ENCODE measurements at places on chromosomes 6 and 20.

DNA sequence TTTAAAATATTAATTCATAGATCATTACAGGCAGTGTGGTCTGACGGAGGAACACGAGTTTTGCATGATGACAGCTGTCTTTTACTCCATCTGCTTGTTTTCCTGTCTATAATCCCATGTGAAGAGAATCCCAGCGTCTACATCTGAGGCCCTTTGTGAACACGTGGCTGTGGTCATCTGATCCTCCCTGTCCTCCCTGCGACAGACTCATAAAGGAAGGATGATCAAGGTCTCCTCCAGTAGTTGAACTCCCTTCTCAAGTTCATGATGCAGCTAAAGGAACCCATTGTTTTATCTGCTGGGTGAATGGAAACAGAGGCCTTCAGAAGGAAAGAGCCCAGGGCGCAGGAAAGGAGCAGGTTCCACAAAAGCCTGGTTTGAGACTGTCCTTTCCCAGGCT is 435.8 kb upstream of the JARID2 start:
- H3K36me3 ChIP-seq, result no peaks in the 10 kb centered on the region
- no peak overlapping the region for H3K27ac ChIP-seq
- no peak for DNase-seq
- H3K4me1 ChIP-seq, result peaks cover 2% of the 10 kb centered on the region

DNA sequence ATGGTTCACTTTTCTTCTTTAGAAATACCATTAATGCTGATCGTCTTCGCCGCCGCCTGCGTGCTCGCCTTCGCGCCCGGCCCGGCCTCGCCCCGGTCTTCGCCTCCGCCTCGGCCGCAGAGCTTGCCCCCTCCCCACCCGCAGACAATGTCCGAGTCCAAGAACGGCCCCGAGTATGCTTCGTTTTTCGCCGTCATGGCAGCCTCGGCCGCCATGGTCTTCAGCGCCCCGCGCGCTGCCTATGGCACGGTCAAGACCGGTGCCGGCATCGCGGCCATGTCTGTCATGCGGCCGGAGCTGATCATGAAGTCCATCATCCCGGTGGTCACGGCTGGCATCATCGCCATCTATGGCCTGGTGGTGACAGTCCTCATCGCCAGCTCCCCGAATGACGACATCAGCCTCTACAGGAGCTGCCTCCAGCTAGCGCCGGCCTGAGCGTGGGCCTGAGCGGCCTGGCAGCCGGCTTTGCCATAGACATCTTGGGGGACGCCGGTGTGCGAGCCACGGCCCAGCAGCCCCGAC is 4.8 kb upstream of the PRPH2 start:
- peak overlapping the region; percentile 76 for H3K27ac ChIP-seq
- H3K27me3 ChIP-seq, result no peaks in the 10 kb centered on the region

DNA sequence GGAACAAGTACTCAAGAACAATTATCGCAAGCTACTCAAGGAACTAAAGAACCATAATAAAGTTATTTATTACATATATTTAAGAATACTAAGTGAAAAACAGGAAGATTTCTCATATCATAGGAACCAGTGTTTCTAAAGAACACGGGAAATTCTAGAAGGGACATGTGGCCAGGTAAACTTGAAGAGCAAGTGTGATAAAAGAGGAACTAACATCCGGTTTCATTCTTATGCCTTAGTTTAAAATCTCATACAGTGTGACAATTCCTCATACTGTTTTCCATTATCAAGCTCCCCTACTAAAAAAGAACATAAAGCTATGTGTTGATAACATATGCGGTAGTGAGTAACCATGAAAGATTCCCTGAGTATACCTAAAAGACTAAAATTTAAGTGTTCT is 163.5 kb upstream of the SHLD1 start:
- H3K36me3 ChIP-seq, result peaks cover 36% of the 10 kb centered on the region
- no peak for DNase-seq
- H3K4me1 ChIP-seq, result no peaks in the 10 kb centered on the region
- H3K4me3 ChIP-seq, result no peak overlapping the region
- no peak overlapping the region for H3K27ac ChIP-seq
- H3K27me3 ChIP-seq, result no peaks in the 10 kb centered on the region

DNA sequence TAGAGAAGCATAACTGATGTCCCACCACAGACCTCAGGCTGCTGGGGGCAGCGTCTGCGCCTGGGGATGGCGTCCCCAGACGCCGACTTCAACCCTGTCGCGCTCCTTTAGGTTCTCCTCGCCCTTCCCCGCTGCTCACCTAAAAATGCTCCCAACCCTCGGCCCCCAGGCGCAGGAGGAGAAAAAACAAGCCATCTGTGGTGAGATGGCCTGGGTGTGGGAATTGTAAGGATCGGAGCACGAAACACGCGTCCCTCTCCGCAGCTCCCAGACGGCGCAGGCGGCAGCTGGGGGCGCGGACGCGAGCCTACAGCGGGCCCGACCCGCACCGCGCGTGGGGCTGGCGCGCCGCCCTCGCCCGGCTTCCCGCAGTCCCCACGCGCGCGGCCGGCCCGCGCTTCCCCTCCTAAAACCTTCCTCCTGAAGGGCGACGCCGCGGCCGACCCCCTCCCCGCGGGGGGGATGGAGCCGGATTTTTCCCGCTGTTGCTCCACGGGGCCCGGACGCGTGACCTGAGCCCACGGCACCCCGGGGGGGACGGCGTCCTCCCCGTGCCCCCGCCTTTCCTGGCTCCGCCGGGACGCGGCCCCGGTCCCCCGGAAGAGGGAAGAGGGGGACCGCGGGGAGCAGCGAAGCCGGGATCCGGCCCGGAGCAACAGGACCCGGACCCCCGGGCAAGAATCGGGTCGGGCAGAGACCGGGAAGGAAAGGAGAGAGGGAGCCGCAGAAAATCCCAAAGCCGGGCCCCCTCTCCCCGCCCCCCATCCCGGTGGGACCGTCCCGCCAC is 611 bp downstream of the EPB41L2 start:
- peak; percentile 69 for DNase-seq
- no peaks in the 10 kb centered on the region for H3K4me1 ChIP-seq

DNA sequence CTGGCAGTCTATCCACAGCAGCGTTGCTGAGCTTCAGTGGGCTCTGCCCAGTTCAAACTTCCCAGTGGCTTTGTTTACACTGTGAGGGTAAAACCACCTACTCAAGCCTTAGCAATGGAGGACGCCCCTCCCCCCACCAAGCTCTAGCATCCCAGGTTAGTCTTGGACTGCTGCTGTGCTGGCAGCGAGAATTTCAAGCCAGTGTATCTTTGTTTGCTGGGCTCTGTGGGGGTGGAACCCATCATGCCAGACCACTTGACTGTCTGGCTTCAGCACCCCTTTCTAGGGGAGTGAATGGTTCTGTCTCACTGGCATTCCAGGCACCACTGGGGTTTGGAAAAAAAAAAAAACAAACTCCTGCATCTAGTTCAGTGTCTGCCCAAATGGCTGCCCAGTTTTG is 249.7 kb upstream of the SYNCRIP start:
- H3K4me3 ChIP-seq, result no peak overlapping the region
- H3K36me3 ChIP-seq, result no peaks in the 10 kb centered on the region
- DNase-seq, result no peak
- H3K27ac ChIP-seq, result no peak overlapping the region
- no peaks in the 10 kb centered on the region for H3K4me1 ChIP-seq

DNA sequence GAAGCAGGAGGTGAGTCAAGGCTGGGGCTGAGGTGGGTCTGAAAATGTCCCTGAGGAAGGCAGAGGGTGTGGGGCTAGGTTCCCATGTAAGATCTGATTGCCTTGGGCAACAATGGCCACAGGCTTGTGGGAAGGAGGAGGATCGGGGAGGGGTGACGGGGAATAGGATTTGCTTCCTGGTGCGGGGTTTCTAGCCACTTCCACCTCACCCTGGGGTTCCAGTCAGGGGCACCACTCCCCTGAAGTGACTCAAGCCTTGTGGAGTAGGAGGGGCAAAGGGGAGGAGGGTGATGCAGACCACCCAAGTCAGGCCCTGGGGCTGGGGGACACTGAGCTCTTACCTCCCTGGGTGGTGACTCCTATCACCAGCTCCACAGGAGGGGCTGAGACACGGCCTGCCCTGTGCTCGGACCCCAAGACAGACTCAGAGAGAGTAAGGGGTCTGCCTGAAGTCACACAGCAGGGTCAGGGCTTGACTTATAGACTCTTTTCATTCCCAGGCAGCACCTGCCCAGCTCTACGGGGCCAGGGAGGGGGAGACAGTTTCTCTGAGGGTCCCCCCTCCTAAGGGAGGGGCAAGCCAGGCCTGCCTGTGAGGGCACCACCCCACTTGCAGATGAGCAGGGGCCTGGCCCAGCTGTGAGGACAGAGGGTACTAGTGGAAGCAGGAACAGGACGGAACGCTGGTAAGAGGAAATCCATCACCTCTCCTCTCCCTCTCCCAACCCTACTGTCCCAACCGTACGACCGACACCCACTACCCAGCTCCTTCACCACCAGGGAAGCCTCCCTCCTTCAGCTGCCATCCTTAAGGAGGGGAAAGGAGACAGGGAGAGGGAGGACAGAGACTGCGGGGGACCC is 12.4 kb upstream of the SPDEF start:
- no peak overlapping the region for H3K4me3 ChIP-seq
- no peak for DNase-seq

GRCh38 chr6:87829622-87830121 is 127.6 kb upstream of the AKIRIN2 start:
- no peak for DNase-seq
- no peaks in the 10 kb centered on the region for H3K4me1 ChIP-seq
- no peak overlapping the region for H3K27ac ChIP-seq
- no peaks in the 10 kb centered on the region for H3K27me3 ChIP-seq
- no peak overlapping the region for H3K4me3 ChIP-seq
- H3K36me3 ChIP-seq, result no peaks in the 10 kb centered on the region

DNA sequence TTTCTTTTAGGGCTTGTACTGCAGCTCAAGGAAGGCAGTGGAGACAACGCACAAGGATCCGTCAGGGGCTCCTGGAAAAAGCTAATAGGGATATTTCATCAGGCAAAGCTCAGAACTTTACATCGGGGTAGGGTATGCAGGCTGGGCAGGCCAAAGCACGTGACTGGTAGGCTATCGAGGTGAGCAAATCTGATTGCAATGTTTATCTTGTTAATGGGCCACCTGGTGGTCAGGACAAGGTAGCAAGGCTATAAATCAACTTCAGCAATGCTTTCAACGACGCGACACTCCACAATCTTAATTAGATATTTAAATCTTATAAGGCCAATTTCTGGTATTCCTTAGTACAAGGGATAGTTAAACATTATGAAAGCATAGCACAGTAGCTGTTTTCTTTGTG is 1302.8 kb upstream of the EYS start:
- H3K36me3 ChIP-seq, result no peaks in the 10 kb centered on the region
- H3K4me1 ChIP-seq, result no peaks in the 10 kb centered on the region
- no peak overlapping the region for H3K4me3 ChIP-seq
- no peaks in the 10 kb centered on the region for H3K27me3 ChIP-seq

GRCh38 chr6:163008186-163008585 is 280.4 kb downstream of the PACRG start:
- H3K4me3 ChIP-seq, result no peak overlapping the region
- no peak for DNase-seq
- H3K4me1 ChIP-seq, result no peaks in the 10 kb centered on the region
- no peak overlapping the region for H3K27ac ChIP-seq
- H3K27me3 ChIP-seq, result no peaks in the 10 kb centered on the region

DNA sequence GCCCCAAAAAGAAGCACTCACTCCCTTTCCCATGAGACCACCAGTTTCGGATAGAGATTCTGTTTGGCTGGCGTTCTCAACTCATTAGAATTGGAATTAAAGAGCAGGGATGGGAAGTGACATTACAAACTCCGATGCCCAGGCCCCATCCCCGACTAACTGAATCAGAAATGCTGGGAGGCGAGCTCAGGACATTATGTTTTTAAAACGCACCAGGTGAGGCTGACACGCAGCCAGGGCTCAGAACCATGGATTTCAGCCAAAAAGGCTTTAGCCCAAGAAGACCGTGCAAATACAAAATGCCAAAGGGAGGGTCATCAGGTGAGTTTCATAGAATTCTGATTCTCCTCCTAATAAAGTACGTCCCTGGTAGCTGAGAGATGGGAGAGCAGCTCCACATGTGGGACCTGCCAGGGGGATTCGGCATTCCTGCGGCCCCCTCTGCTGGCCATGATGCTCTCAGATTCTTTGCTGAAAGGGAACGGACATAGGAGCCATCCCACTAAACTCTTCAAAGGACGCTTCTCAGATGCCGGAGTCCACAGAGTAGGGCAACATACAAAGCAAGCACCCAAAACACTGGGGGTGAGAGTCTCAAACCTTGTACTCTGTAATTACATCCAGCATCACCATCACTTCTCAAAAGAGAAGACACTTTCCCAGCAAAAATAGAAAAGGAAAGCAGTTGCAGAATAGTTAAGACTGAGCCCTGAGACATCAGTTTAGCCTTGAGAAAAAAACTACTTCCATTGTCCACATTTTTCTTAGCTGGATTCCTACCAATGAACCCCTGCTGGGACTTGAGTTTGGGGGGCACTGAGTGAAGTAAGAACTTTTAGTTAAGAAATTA is 205.2 kb downstream of the BMP7 start:
- peak; percentile 42 for DNase-seq
- H3K4me3 ChIP-seq, result no peak overlapping the region
- no peaks in the 10 kb centered on the region for H3K36me3 ChIP-seq
- no peak overlapping the region for H3K27ac ChIP-seq
- H3K27me3 ChIP-seq, result peaks cover 10% of the 10 kb centered on the region
- H3K4me1 ChIP-seq, result no peaks in the 10 kb centered on the region

DNA sequence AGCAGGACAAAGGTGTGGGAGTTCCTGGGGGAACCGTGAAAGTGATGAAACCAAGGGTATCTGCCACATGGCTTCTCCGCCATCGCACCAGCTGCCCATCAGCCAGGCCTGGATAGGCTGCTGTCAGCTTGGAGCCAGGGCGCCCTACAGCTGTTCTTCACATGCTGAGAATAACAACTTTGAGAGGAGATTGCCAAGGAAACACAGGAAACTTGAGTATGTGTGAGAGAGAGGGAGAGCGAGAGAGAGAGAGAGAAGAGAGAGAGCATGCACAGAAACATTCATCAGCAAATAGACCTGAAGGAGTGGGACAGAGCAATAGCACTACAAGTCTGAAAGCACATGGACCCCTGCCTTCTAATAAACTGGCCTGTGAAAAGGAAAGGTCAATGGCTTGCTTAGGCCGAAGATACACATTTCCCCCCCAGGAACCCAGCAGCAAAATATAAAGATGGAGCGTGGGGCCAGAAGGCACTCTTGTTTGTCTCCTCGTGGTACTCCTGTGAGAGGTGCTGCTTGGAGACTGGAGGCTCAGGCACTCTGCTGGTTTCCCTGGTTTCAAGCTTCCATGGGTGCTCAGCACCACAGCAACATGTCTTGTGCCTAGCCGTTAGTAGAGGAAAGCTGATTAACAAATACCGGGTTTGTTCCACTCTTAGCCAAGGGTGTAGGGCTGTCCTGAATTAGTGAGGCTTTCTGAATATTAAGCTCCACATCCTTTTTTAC is 53.0 kb downstream of the SNAP25 start:
- no peaks in the 10 kb centered on the region for H3K4me1 ChIP-seq
- no peak overlapping the region for H3K27ac ChIP-seq
- no peaks in the 10 kb centered on the region for H3K36me3 ChIP-seq
- no peak overlapping the region for H3K4me3 ChIP-seq

GRCh38 chr20:3392756-3393155 is 14.7 kb downstream of the DNAAF9 start:
- no peak overlapping the region for H3K4me3 ChIP-seq
- no peak overlapping the region for H3K27ac ChIP-seq
- peaks cover 6% of the 10 kb centered on the region for H3K4me1 ChIP-seq
- no peaks in the 10 kb centered on the region for H3K27me3 ChIP-seq
- H3K36me3 ChIP-seq, result no peaks in the 10 kb centered on the region

GRCh38 chr6:20434766-20435165 is 33.1 kb downstream of the E2F3 start:
- H3K27ac ChIP-seq, result no peak overlapping the region
- DNase-seq, result no peak
- peaks cover 4% of the 10 kb centered on the region for H3K36me3 ChIP-seq
- H3K27me3 ChIP-seq, result no peaks in the 10 kb centered on the region
- no peak overlapping the region for H3K4me3 ChIP-seq

Data from tibial artery (tissue), 4 donors.